Dorsolateral prefrontal cortex (tissue), 122 donors: ENCODE measurements at places on chromosomes 5 and 9.

DNA sequence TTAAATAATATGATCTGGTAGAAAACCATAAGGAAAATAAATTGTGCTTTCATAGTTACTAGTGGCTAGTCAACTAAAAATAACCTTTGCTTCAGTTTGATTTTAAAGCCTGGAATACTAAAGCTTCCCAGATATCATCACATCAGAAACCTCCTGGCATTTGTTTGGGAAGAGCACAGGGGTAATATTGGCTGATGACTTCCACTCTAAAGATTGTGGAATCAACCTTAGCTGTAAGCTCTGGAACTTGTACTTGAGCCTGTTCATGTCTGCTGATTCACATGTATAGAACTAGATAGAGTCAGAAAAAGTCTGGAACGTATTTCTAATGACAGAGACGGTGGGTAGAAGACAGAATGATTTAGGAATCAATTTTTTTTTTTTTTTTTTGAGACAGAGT is 345.0 kb downstream of the CWC27 start:
- no peak for DNase-seq

- no peak for DNase-seq
Observed at GRCh38 chr9:97526895-97527575, 25.6 kb downstream of the TMOD1 start.

GRCh38 chr5:82313016-82313415 is 34.9 kb upstream of the RPS23 start:
- no peak for DNase-seq

DNA sequence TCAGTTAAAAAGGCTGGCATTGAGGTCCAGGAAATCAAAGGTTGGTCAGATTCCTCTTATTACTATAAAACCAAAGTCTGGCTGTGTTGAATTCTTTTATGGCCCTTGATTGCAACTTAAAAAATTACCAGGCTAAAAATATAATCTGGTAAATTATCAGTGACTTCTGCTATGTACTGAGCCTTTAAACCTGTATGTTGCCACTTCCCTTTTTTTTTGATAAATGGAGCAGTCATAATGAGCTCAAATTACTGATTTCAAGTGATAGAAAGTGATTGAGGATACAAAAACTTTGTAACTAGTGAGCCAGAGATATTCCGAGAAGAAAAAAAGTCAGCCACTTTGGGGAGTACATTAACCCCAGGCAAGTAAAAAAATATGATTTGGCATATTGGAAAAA is 100.1 kb downstream of the GIN1 start:
- DNase-seq = no peak

DNA sequence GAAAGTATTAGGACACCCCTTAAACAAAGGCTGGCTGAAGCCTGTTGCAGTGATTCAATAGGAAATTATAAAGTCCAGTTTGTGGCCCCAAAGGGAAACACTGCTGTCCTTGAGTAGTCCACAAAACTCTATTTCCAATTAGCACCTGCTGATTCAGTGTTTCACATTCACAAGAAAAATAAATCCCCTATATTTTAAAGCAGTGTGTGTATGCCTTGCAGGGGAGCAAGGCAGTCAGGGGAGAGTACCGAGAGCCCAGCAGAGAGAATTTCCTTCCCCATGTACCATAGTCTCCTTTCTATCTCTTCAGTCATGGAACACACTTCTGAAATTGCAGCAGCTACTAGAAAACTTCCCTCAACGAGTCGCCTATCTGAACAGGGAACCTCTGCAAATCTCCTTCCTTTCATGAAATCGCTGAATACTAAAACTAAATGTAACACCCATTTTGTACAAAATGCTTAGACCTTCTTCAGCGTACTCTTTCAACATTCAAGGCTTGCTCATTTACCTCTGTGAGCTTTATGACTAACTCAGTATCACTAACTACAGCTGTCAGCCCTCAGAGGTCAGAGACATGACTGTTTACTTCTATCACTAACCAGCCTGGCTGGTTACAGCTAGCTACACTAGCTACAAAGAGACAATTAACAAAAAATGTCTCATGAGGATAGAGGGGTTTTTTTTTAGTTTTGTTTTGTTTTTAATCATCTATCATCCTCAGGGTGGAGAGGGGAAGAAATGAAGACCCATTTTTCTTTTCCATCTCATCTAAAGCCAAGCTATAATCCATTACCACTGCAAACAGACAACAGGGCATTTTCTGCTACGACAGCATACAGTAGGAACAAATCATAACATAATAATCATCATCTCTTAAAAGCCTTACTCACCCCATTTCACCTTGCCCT is 188.7 kb downstream of the EBF1 start:
- no peak for DNase-seq

DNA sequence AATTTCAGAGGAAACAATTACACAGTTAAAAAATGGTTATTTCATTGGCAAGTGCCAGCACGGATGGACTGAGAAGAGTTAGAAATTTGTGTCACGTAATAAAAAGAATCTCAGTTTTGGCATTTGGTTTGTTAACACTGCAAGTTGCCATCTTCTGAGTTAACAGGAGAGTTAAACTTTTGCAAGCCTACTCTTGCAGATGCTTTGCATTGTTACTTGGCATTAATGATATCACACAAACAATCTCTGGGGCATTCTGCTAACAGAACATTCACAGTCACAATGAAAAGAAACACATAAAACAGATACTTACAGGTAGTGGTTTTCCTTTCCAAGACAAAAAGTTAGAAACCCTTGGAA is 647 bp downstream of the FREM1 start:
- no peak for DNase-seq

- no peak for DNase-seq
Observed at GRCh38 chr5:7683753-7684152, 167.2 kb downstream of the CFAP90 start.

DNA sequence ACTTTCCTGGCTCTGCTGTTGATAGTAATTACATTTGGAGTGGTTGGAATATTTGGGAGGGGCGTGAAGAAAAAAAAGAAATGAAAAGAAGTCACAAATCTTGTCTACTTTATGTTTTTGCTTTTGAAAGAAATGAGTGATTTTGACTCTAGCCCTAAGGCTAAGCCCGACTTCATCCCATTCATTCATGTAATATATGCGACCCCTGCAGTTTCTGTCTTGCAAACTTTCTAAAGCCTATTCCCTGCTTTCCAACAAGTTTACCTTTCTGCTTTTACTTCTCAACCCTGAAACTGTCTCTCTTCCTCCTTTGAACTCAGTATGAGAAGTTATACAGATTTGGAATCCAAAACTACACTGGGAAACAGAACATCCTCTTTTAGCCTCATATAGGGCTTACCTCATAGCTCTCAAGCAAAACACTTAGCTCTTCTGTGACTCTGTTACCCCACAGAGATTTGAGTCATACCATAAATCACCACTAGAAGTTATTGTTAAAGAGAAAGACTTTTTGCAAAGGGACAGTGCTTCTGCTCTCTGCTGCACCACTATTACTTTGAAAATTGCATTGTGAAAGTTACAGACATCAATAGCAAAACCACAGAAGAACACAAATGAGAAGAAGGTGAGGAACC is 1.6 kb downstream of the CFAP95 start:
- DNase-seq = no peak

DNA sequence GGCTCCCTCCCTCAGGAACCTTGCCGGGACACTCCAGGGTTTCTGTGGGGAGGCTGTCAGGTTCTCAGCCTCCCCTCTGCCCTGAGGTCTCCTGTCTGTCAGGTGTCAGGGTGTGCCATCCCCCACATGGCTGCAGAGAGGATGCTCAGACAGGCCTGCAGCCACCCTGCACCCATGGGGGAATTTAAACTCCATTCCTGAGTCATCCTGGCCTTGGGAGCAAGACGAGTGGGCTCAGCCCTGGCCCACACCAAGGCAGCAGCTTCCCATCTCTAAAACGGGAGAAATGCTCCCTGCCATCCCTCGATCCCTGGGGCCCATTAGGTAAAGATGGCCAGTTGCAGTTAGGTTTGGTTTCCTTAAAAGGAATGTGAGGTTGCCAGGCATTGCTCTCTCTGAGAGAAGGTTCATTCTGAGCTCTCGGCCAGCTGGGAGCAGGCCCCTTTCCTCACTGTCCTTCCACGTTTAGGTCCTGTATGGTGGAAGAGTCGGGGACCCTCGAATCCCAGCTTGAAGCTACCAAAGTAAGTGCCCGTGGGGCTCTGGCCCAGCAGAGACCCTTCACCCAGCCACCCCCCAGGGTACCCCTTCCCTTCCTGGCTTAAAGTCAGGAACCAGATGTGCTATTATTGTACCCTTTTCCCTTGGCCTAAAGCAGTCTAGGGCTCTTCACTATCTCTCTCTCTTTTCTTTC is 26.6 kb downstream of the DYNC2I2 start:
- no peak for DNase-seq

GRCh38 chr5:135156715-135157404 is 122.8 kb upstream of the PITX1 start:
- no peak for DNase-seq

GRCh38 chr9:130824079-130824478 is 11.0 kb upstream of the ABL1 start:
- DNase-seq = no peak

DNA sequence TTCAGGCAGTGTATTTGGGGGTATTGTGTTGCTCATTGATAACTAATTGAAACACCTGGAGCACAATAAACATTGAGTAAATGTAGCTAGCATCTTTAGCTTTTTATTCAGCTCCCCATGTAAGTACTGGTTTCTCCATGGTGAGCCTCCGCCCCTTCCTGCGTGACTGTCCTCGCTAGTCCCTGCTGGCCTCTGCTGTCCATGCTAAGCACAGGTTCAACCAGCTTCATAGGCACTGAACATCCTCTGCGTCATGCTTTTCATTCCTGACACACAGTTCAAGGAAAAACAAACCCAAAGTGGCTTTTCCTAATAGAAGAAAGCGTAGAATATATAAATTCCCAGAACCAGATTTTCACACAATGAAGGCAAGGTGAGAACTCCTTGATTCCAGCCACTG is 27.3 kb upstream of the DAP start:
- DNase-seq = no peak

DNA sequence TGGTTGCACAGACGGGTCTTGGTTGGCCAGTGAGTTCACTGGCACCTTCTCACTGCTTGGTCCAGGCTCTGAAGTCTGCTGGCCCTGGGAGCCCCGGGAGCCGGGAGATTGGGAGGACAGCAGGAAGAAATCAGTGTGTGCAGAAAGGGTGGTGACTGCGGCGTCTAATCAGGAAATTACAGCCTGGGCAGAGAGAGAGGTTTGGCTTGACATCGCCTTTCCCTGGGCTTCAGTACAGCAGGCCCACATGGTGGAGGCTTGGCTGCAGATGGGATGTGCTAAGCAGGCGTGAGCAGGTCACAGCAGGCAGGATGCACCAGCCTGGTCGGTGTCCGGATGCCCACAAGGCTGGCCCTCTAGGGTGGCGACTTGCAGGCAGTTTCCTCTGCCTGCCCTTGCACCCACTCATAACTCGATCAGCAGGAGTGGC is 17.2 kb downstream of the PITX1 start:
- DNase-seq = peak; percentile 26

DNA sequence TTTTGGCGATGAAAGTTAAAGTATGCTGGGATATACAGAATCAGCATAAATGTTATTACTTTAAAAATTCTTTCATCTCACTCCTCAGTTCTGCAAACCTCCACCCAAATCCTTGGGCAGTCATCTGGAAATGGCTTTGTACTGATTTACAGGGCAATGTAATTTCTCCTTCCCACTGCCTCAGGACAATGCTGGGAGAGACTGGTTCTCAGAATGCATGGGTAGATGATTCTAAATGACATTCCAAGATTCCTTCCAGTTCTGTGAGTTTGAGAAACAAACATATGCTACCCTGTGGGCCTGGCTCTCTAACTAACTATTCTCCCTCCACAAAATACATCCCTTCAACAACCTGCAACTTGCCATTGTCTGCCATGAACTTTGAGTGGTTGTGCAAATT is 7.5 kb upstream of the PSAT1 start:
- DNase-seq = no peak

DNA sequence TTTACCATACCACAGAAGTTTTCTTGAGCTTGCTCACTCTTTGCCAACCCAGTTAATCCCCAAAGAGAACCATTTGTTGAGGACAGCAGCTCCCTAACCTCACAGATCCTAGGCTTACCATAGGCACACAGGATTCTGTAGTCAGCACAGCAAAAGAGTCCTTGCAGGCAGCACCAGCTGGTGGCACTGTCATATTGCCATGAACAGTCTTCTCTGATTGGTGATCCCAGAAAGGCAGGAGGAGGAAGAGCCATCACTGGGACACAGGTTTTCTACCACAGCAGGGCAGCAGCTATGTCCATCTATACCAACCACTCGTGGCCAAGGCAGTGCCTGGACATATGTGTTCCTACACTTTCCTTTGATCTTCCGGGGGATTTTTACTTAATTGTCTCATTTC is 297.1 kb upstream of the CD180 start:
- DNase-seq = peak; percentile 71

- no peak for DNase-seq
Observed at GRCh38 chr9:116897201-116897600, 210.1 kb downstream of the TRIM32 start.

GRCh38 chr9:35940458-35941407 is 17.2 kb downstream of the OR2S2 start:
- no peak for DNase-seq

- no peak for DNase-seq
Observed at GRCh38 chr5:89948977-89949376, 460.6 kb downstream of the CETN3 start.
